Fibroblast of the conjunctiva (primary cell): ENCODE measurements at places on chromosomes 6 and 20.

DNA sequence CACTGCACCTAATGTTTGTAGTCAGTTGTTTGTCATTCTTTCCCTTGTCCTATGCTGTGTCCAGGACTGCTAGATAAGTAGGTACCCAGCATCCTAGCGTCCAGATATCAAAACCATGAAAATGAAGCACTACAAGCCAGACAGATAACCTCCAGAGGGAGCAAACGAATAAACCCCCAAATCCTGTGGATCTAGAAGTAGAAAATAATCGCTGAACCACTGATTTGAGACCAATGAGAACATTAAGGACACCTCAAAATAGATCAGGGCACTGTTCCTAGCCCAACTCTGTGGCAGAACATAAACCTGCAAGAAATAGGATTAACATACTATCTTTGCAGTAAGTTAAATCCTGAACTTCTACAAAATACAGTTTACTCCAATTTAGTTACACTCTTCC lies 1.1 kb upstream of the KLHL32 start:
- no peak for DNase-seq

- DNase-seq, result peak; percentile 26
Measured at GRCh38 chr20:46694484-46694883, 5.2 kb upstream of the TP53RK start.

GRCh38 chr6:113052506-113052905 lies 705.4 kb downstream of the RFPL4B start:
- no peak for DNase-seq

DNA sequence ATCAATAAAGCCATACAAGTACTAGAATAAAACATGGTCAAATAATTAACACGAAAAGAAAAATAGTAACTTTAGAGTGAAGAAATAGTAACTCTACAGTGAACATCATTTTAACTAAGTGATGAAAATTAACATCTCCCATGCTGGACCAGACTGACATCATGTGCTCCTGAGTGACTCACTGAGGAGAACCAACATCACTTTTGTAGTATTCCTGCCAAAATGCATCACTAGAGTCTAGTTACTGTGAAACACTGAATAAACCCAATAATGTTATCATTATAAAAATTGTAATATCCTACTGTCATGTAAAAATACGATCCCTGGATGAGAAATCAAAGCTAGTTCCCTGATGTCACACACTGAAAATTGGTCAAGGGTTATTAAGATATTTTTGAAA lies 361.3 kb downstream of the CD109 start:
- no peak for DNase-seq

GRCh38 chr6:35008858-35009257 lies 119.8 kb downstream of the ANKS1A start:
- no peak for DNase-seq

DNA sequence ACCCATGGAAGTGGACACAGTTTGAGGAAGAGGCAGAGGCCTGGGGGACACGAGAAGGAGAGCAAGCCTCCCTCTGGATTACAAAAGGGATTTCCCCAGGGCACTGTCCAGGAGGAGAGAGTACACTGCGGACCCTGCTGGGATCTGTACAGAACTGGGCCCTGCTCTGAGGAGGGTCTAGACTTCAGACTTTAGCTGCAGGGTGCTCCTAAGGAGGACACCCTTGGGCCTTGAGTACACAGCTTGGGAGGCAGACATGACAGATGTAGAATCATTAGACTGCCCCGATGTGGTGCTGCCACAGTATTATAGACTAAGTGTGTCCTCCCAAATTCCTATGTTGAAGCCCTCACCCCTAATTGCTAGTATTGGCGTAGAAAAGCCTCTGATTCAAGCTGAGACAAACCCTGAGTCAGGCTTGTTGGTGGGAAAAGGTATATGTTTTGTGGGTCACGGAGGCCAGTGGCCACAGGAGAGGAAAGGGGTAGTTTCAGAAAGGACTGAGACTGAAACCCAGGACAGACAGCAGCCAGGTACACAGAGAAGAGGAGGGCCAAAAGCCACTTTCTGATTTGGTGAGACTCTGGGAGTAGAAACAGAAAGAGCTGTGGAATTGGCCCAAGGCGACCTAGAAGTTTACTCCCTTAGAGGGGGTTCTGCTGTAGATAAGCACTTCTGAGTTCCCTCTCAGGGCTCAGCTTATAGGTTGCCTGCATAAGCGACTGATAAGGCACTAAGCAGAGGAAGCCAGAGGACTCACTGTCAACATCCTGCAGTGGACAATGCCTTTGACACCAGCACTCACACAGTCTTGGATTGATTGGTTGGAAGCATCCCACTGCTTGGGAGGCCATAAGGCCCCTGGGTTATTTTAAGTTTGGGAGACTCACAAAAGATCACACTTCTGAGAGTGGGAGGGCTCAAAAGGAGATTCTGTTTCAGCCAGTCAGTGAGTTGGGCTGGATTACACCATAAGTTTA lies 16.5 kb upstream of the SH3BGRL2 start:
- no peak for DNase-seq

- no peak for DNase-seq
Measured at GRCh38 chr20:39039261-39039660, 77.1 kb downstream of the DHX35 start.

DNA sequence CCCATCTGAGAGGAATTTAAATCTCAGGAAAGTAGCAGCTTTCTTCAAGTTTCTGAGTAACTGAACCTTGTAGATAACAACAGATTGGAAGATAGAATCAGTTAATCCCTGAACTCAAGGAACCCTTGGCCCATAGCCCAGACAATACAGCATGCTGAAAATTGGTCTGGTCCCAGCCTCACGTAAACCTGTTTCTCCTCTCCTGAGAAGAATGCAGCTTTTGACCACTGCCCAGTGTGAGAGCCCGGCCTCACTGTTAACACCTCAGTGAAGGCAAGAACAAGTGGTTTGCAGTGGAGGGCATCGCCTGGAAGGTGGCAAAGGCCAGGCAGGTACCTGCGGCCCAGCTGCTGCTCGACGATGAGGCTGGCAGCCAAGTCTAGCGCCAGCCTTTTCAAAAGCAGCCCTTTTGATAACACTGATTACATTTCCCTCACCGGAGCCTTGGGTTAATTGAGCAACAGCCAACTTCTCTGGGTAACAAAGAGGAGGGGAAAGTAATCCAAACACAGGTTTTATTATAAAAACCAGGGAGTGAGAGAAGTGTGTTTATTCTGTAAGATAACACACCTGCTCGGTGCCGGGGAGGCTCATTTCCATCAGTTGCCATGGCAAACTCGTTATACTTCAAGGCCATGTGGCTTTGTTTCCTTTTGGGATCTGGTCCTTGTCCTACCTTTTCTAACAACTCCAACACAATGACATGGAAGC lies 54.0 kb downstream of the TRAF3IP2 start:
- no peak for DNase-seq

DNA sequence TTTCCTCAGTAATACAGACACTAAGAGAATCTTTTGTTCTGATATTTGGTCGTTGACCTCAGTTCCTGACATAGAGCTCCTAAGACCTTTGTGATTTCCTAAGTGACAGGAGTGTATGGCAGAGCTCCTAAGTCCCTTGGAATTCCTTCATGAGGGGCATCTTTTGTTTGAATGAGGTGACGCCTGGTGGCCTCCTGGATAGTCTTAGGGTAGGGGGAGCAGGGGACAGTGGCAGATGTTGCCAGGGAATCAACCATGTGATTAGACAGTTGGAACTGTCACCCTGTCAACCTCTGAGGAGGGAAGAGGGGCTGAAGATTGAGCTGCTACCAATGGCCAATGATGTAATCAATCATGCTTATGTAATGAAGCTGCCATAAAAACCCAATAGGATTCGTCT lies 67.0 kb downstream of the DST start:
- no peak for DNase-seq

DNA sequence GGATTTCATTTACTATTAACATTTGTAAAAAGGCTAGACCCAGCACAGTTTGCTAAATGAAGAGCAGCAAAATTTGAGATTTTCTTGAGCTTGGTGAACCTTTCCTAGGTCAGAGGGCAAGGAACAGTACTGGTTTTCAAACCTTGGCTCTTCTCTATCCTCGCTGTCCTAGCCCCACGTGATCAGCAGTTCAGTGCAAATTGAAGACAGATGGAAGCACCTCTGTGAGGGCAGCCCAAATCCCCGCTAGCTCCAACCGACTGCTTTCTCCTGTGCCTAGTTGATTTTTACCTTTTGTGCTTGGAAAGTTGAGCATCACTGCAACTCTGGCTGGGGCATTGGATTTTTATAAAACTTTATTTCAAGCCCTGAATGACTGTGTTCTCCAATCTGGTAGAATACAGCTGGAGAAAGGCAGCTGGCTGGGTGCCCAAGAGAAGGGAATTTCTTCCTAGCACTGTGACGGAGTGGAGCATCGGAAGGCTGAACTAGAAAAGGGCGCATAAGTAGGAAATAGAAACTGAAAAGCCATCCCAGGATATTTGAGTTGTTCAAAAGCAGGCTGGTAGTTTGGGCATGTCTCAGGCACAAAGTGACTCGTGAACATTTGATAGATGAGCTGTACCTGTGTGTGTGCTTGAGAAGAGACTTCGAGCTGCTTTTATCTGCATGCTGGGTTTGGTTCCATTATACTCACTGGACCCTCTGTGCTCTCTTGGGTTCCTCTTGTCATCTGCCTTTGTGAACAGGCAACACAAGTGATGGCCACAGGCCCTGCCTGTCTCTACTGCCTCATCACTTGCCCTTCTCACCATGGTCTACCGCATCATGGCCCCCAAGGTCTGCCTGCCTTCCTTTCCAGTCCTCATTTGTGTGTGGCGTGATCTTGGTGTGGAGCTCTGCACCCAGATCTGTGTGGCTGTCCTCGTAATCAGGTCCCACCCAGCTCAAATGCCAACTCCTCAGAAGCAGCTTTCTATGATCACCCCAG lies 2.3 kb downstream of the RNF114 start:
- DNase-seq, result peak; percentile 51
